Hair follicle dermal papilla cell (primary cell): ENCODE measurements at places on chromosomes 4 and X. TPM values are rescaled to one million over a fixed set of nuclear protein-coding genes. Genes with fewer than 3 reads are reported as not detected.

The CT83 gene
- not detected in 2 replicates for total RNA-seq

The CT47B1 gene
- total RNA-seq: not detected in 2 replicates

The GPR119 gene
- total RNA-seq: not detected in 2 replicates

The CXCL13 gene
- total RNA-seq: not detected in 2 replicates

The SLC9B2 gene
- total RNA-seq: 20.4 and 24.7 TPM in 2 replicates

The TEX13D gene
- not detected in 2 replicates for total RNA-seq

The KIAA1210 gene
- 0.12 and 0.16 TPM in 2 replicates for total RNA-seq

The OPRPN gene
- not detected in 2 replicates for total RNA-seq

The IBSP gene
- total RNA-seq: 0.16 TPM in 1 of 2 replicates, not detected in the other

The GATA1 gene
- total RNA-seq: not detected in 2 replicates

The GAGE1 gene
- total RNA-seq: not detected in 2 replicates

The MTM1 gene
- 7.8 and 10.4 TPM in 2 replicates for total RNA-seq

The ADH1A gene
- total RNA-seq: not detected in 2 replicates

The FGFRL1 gene
- 20.6 and 20.9 TPM in 2 replicates for total RNA-seq

The CFP gene
- total RNA-seq: 0.32 and 0.36 TPM in 2 replicates

The CXCL10 gene
- 0.16 and 0.36 TPM in 2 replicates for total RNA-seq

The UGT2A2 gene
- not detected in 2 replicates for total RNA-seq

The DUSP21 gene
- total RNA-seq: not detected in 2 replicates

The XAGE2 gene
- 0.49 TPM in 1 of 2 replicates, not detected in the other for total RNA-seq

The FOXP3 gene
- total RNA-seq: not detected in 2 replicates

The AVPR2 gene
- total RNA-seq: not detected in 2 replicates

The REPS2 gene
- 2.6 and 3.8 TPM in 2 replicates for total RNA-seq

The MAP3K15 gene
- total RNA-seq: not detected in 2 replicates

The IL1RAPL1 gene
- total RNA-seq: 0.61 and 1.6 TPM in 2 replicates

The PCSK1N gene
- 0.49 and 0.65 TPM in 2 replicates for total RNA-seq

The PRSS12 gene
- 100 and 114 TPM in 2 replicates for total RNA-seq

The TCEAL7 gene
- 21.3 and 23.6 TPM in 2 replicates for total RNA-seq

The GAGE12E gene
- total RNA-seq: not detected in 2 replicates

The CDKL5 gene
- 6.7 and 7.3 TPM in 2 replicates for total RNA-seq

The CCDC160 gene
- not detected in 2 replicates for total RNA-seq

The TEX13B gene
- total RNA-seq: not detected in 2 replicates

The RIPPLY1 gene
- not detected in 2 replicates for total RNA-seq

The PRRG3 gene
- total RNA-seq: 2.2 and 2.4 TPM in 2 replicates

The FABP2 gene
- total RNA-seq: not detected in 2 replicates

The CT47C1 gene
- total RNA-seq: not detected in 2 replicates

The CUL4B gene
- 85.7 and 94.5 TPM in 2 replicates for total RNA-seq

The MAGIX gene
- 1.9 and 2.2 TPM in 2 replicates for total RNA-seq

The ATP2B3 gene
- total RNA-seq: 0.16 TPM in 1 of 2 replicates, not detected in the other
